ENCODE measurements at places on chromosomes 1 and 21.

DNA sequence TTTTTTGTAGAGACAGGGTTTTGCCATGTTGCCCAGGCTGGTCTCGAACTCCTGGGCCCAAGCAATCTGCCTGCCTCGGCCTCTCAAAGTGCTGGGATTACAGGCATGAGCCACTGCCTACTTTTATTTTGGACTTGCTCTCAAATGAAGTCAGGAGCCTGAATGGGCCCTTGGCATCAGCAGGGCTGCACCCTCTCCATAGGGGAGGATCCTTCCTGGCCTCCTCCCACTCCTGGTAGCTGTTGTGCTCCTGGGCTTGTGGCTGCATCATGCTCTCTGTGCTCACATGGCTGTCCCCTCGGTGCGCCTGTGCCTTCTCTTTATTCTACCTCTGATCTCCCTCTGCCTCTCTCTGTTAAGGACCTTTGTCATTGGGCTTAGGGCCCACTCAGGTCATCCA lies 46.4 kb upstream of the DISP3 start:
- DNase-seq: no peak

- no peak for DNase-seq
Measured at GRCh38 chr1:180611016-180611930, 20.5 kb upstream of the XPR1 start.

DNA sequence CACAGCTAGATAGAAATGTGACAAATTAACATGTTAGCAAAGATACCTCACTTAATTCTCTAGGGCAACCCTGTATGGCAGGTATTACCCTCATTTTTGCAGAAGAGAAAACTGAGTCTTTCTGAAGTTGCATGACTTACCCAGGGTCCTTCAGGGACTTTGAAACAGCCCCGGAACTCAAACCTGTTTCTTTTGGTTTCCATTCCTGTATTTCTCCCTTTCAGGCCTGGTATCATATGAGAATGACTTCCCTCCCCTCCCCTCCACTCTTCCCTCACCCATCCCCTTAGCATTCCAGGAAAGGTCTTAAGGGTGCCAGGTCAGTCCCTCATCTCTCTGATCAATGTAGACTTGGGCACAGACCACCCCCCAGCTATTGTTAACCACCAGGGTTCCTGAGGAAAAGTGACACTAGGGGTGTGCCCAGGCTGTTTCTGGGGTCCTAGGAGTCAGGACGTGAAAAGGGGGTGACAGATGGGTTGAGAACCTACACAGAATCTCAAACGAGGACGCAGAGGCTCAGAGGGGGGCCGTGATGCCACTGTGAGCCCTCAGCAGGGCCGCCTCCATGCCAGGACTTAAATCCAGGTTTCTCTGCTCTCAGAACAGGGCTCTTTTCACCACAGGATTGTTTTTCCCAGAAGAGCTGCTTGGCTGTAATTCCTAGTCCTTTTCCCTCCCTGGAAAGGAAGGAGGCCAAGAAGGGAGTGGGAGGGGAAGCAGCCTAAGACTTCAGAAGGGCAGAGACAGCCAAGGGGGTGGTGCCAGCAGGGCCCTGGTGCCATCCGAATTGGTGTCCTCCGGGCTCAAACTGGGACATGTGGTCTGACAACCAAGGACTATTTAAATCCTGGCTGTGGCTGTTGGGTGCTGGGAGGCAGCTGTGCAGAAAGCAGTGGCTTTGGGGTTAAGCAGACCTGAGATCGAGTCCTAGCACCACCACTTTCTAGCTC lies 2.1 kb upstream of the WASF2 start:
- no peak for DNase-seq

DNA sequence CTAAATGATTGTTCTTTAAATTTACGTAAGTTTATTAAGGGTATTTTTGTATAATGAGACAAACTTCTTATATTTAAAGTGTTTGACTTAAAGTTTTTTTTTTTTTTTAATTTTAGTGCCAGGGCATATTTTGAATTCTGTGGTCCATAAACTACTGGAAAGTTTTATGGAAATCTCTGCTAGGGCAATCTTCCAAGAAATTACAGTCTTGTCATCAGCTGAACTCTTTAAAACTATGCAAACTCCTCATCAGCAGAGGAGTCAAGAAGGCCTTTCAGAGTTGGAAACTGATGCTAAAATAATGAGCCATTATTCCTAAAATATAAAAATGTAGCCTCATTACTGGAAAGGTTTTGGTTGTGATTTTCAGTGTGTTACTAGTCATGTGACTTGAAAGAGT lies 1201.9 kb downstream of the BRINP3 start:
- DNase-seq: no peak

DNA sequence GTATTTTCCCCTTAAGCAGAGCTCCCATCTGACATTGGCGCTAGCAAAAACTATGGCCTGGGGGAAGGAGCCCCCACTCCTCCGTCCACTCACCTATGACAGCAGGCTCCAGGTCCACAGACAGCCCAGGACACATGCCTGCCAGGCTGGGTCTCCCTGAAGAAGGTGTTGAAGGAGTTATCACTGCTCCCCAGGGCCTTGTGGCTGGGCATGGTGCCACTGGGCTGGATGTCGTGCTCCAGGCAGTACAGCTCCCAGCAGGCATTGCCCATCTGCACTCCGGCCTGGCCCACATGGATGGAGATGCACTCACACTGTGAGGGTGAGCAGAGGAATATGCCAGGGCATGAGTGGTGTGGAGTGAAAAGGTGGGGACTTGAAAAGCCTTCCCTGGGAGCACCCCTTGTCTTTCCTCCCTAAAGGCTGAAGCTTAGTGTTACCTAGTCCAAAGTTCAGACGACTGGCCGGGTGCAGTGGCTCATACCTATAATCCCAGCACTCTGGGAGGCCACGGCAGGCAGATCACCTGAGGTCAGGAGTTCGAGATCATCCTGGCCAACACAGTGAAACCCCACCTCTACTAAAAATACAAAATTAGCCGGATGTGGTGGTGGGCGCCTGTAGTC lies 30.0 kb downstream of the RABIF start:
- DNase-seq: no peak

- DNase-seq: no peak
Measured at GRCh38 chr1:2339206-2340085, 51.9 kb downstream of the MORN1 start.

- no peak for DNase-seq
Measured at GRCh38 chr1:96722958-96723357, 1.4 kb downstream of the PTBP2 start.

GRCh38 chr1:154567386-154568156 lies at the start of gene CHRNB2:
Gene CHRNB2, plus strand, starts transcription at chr1:154567778. Its CDS starts 267 bp downstream, at chr1:154568045.
- no peak for DNase-seq

- DNase-seq: no peak
Measured at GRCh38 chr1:87733386-87733785, 404.7 kb downstream of the LMO4 start.

DNA sequence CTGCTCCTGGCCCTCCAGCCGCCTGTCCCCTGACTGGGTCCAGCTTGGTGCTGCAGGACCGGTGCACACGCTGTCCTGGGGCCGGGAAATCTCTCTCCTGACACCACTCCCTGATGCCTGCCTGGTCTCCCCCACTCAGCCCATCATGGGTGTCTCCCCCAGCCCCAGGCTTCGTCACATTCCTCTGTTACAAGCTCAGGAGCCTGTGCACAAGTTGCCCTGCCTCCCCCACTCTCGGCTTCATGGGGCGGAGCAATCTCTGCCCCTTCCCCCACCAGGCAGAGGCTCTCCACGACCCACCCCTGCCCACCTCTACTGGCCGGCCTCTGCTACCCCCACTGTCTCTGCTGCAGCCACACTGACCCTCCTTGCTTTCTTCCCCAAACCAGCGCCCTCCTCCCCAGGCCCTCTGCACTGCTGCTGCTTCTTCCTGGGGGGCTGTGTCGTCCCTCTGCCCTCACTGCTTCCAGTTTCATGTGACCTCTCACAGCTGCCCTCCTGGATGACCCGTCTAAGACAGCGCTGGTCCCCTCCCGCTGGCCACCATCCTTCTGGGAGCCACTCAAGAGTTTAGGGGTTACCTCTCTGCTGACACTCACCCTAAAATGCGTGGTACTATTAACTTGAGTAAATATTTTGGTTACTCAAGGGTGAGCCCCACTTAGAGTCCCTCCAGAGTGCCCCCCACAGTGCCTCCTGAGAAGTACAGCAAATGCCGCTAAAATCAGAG lies 5.7 kb upstream of the RIPK4 start:
- DNase-seq: no peak

GRCh38 chr1:7515175-7515574 lies 255.9 kb upstream of the VAMP3 start:
- no peak for DNase-seq

DNA sequence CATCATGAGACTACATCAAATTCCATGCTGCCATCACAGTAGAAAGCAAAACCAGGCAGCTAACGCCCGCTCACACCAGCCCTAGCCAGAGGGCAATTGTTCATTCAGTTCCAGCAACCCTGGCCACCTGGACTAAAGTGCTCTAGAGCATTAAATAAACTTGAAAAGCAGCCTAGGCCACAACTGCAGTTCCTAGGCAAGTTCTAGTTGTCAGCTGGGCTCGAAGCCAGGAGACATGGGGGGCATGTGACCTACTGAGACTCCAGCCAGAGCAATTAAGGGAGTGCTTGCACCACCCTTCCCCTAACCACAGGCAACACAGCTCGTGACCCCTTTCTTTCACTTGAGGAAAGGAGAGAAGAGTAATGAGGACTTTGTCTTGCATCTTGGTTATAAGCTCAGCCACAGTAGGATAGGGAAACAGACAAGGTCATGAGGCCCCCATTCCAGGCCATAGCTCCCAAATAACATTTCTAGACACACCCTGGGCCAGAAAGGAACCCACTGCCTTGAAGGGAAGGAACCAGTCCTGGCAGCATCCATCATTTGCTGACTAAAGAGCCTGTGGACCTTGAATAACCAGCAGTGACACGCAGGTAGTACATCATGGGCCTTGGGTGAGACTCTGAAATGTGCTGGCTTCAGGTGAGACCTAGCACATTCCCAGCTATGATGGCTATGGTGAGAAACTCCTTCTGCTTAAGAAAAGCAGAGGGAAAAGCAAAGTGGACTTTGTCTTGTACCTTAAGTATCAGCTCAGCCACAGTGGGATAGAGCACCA lies 77.0 kb downstream of the ZZZ3 start:
- peak; percentile 46 for DNase-seq

DNA sequence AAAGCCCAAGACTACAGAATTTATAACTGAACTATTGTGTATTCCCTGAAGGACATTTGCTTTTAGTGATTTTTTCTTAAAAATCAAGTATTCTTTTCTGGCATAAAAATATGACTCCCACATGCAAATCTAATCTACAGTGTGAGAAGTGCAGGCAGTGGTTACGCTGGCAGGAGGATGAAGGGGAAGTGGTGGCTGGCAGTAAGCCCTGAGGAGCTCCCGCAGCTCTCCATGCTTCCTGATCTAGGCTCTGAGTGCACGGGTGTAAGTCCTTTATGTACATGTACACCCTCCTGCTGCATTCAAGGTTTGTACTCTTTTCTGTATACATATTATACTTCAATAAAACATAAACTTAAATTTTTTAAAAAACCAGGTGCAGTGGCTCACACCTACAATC lies 67.5 kb upstream of the PRDX6 start:
- peak; percentile 47 for DNase-seq

DNA sequence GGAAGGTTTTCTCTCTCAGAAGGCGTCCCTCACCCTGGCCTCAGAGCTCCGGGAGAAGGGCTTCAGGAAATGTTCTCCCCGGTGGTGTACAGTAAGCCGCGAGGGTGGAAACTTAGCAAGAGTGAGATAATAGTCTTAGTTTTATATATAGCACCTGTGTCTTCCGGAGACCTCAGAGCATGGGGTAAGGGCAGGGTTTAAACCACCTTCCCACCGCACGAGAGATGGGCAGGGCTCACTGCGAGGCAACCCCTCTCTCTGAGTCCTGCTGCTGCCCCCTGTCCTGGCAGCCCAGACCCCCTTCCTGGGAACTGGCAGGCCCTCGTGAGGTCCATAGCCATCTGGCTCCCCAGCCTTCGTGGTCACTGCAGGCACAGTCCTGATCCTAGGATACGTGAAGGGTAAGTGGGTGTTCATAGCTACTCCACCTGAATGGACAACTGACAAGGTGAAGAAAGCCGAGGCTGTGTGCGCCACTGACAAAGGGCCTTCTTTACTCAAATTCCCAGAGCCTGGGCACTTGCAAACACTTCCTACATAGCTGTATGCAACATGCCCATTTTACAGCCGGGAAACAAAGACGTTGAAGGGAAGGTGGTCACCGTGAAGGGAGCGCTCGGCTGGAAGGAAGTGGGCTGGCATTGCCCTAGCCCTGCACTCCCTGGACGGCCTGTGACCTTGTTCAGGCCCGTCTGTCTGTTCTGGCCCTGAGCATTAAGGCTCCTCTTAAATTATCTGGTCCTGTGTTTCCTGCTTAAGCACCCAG lies 26.9 kb downstream of the ITPKB start:
- DNase-seq: no peak

Data from skeletal muscle cell (primary cell).